ENCODE measurements at places on chromosomes 11 and 22. TPM values are rescaled to one million over a fixed set of nuclear protein-coding genes. Genes with fewer than 3 reads are reported as not detected.

The TRIM49D1 gene
- not detected for total RNA-seq

The COPB1 gene
- total RNA-seq: 100.0 TPM

The MS4A6E gene
- not detected for total RNA-seq

The DBX1 gene
- not detected for total RNA-seq

The SLC17A6 gene
- not detected for total RNA-seq

The P2RX6 gene
- 0.08 TPM for total RNA-seq

The OR8A1 gene
- total RNA-seq: not detected

DNA sequence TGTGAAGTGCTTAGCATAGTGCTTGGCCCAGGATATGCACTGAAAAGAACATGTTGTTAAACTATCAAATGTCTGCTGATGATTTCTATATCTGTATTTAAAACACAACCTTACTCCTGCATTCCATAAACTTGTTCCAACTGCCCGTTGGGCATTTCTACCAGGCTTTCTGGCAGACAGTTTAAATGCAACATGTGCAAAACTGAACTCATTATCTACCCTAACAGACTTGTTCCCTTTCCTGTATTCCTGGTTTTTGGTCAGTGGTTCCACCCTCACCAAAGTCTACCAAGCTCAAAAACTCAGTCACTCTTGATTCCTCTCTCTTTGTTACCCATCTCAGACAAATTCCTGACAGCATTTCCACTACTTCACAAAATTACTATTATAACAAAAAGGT is 6.5 kb upstream of the RAB38 start:
- DNase-seq: no peak

DNA sequence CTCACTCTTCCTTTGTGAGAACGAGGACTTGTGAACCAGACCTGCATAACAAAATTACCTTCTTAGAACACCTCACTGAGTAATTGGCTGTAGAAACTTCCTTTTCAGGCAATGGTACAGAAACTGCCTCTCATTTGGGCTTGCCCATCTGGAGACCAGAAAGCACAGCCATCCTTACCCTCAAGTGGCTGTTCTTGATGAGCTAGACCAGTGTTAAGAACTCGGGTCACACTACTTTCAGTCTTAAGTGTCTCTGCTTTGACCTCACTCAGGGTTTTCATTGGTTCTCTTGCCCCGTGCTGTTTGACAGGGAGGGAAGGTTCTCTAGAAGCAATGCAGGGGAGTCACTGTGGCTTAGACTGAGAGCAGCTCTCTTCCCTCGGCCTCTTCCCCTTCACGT is 29.3 kb downstream of the NAT10 start:
- no peak for DNase-seq

DNA sequence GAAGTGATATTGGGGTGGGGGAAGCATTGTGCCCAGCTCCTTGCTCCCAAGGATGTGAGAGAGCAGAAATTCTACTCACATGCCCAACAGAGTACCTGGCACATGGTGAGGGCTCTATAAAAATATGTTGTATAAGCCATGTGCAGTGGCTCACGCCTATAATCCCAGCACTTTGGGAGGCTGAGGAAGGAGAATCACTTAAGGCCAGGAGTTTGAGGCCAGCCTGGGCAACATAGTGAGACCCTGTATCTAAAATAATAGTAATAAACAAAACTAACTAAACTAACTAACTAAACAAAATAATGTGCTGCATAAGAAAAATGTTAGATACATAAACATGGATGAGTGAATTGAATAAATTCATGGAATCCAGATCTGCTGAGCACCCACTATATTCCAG is 33.2 kb upstream of the LRRC32 start:
- DNase-seq: no peak

DNA sequence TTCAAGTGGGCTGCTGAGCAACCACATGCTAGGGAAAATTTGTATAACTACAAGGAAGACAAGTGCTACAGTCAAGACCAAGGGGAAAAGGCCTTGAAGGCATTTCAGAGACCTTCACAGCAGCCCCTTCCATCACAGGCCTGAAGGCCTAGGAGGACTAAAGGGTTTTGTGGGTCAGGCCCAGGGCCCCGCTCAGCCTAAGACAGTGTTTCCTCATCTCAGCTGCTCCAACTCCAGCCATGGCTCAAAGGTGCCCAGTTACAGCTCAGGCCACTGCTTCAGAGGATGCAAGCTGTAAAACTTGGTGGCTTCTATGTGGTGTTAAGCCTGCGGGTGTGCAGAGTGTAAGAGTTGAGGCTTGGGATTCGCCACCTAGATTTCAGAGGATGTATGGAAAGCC is 260.5 kb downstream of the NXPE2 start:
- no peak for DNase-seq

- DNase-seq: no peak
Observed at GRCh38 chr22:18056807-18057474, 20.8 kb upstream of the PEX26 start.

GRCh38 chr22:23036684-23037428 is 33.5 kb upstream of the GNAZ start:
- no peak for DNase-seq

Measured in activated CD4-positive, alpha-beta memory T cell treated with anti-CD3 and anti-CD28 coated beads, Interleukin-2, amount 10 ng/mL, durations not matched to agents 7 days and 5 days (primary cell).